Stimulated activated CD8-positive, alpha-beta memory T cell treated with anti-CD3 and anti-CD28 coated beads, Interleukin-2, amount 100 ng/mL, for 1 hour (primary cell): ENCODE measurements at places on chromosomes 7 and 10.

DNA sequence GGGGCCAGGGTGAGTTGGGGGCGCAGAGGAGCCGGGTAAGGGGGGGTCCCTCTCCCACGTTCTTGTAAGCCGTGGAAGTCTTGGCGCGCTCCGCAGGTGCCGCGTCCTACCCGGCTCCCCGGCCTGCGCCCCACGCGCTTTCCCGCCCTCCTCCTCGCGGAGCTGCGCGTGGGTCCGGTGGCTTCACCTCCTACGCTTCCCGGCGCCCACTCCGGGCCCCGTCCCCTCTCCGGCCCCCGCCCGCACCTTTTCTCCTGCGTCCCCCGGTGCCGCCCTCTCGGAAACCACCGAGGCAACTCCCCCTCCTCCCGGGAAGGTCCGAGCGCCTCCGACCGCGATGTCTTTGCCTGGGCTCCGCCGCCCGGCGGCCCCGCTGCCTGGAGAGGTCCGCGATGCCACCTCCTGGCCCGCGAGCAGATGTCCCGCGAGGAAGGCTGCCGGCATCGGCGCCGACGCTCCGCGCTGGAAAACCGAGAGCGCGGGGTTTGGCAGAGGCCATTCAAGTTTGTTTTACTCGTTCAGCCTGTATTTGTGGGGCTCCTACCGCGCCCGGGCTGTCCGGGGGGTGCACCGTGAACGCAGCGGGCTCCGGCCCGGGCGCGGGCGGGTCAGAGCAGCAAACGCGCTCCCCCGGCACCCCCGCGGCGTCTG is 2.4 kb upstream of the NKX6-2 start:
- no peak for DNase-seq

GRCh38 chr10:34815185-34816084 is at the start of gene PARD3:
TSS of gene PARD3 (minus strand) at chr10:34815296. CDS start at chr10:34814995, 301 bp downstream.
- DNase-seq, result no peak

GRCh38 chr10:25349520-25349919 is 174.7 kb downstream of the GPR158 start:
- DNase-seq, result no peak

DNA sequence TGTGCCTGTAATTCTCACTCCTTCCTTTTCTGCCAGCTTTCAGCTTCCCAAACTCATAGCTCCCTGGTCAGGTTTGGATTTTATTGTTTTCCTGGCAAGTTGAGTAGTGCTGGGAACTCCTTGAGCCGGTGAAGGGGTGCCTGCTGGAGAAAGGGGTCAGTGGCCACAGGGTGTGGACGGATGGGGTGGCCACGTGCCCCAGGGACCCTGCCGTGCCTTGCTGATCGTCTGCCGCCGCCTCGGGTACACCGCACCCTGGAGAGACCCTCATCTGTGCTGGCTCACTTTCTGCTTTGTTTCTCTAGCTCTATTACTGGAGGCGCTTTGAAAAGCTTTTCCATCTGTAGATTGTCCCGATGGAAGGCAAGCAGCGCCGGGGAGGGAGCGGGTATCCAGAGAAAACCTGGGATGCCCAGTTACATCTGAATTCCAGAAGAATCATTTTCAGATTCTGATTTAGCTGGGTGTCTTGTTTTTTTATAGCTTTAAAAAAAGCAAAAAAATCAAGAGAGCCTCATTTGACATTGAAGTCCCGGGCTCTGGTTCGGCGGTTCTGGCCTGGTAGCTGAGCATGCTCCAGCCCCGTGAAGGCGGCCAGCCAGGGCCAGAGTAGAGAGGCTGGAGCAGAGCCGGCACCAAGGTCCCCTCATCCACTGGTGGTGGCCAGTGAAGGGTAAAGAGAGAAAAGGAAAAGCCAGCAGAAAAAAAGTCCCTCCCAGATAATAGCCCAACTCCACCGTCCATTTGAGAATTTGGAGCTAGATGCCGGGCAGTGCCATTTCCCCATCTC is 510.9 kb upstream of the FOXK1 start:
- DNase-seq, result no peak

GRCh38 chr7:30001998-30002397 is 12.4 kb upstream of the SCRN1 start:
- DNase-seq, result no peak

GRCh38 chr10:63446716-63447440 is 18.9 kb downstream of the JMJD1C start:
- no peak for DNase-seq

GRCh38 chr7:142890874-142891485 is 5.4 kb upstream of the TRPV6 start:
- DNase-seq, result no peak
